Neural progenitor cell (in vitro differentiated cells): ENCODE measurements at places on chromosomes 5 and 9. TPM values are rescaled to one million over a fixed set of nuclear protein-coding genes. Genes with fewer than 3 reads are reported as not detected.

CTXN3 gene
- total RNA-seq: 0.09 TPM in 1 of 2 replicates, not detected in the other

DNA sequence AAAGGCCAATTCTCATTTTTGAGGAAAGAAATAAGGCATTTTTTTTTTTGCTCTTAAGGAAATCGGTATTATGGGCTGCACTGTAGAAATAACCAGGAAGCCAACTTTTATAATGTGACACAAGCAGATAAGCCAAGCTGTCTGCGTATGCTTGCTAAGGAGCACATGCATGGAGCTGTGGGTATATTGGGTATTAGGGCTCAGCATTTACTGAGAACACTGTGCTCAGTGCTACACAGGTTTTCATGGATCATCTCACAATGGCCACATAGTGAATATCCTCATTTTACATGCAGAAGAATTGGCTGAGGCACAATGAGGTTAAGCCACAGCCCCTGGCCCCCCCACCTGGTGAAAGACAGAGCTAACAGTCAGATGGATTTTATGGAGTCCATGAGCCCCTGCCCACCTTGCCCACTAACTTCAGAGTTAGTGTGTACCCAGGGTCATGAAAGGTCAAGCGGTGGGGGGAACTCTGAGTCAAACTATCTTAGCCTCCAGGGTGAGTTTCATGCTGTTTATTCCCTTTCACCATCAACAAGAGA lies 204.8 kb downstream of the SPATA31A6 start:
- H3K27me3 ChIP-seq: no peaks in the 10 kb centered on the region
- no peak overlapping the region for H3K27ac ChIP-seq
- no peaks in the 10 kb centered on the region for H3K36me3 ChIP-seq
- no peaks in the 10 kb centered on the region for H3K4me1 ChIP-seq

- H3K27ac ChIP-seq: no peak overlapping the region
- H3K36me3 ChIP-seq: no peaks in the 10 kb centered on the region
- DNase-seq: no peak
- no peak overlapping the region for H3K4me3 ChIP-seq
- H3K4me1 ChIP-seq: no peaks in the 10 kb centered on the region
- no peaks in the 10 kb centered on the region for H3K27me3 ChIP-seq
Measured at GRCh38 chr5:122653087-122654017, 121.5 kb upstream of the SNX2 start.

- H3K36me3 ChIP-seq: no peaks in the 10 kb centered on the region
- H3K27ac ChIP-seq: no peak overlapping the region
- no peak overlapping the region for H3K4me3 ChIP-seq
- H3K4me1 ChIP-seq: peaks cover 10% of the 10 kb centered on the region
- no peak for DNase-seq
- H3K27me3 ChIP-seq: no peaks in the 10 kb centered on the region
Measured at GRCh38 chr5:158384535-158385481, 525.9 kb upstream of the CLINT1 start.

SYK gene
- not detected in 2 replicates for total RNA-seq
